CD4-positive, CD25-positive, alpha-beta regulatory T cell (primary cell): ENCODE measurements at places on chromosomes 6 and 20.

- DNase-seq: no peak
These were observed 789.7 kb downstream of the FRK start for GRCh38 chr6:115270953-115271352.

DNA sequence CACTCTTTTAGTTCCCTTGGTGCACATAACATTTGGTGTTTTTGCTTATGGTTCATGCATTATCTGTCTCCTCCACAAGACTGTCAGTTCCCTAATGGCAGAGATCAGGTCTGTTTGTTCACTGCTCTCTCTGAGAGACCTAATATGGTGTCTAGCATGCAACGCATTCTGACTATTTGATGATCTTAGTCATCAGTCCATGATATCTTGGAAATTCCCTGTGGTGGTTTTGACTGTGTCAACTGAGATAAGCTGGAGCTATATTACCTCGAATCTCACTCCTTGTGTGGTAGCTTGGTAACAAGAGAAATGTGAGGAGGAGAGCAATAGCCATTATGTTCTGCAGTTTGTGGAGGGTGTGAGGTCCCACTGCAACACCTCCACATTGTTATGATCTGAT lies 229.8 kb downstream of the FRK start:
- DNase-seq: no peak

DNA sequence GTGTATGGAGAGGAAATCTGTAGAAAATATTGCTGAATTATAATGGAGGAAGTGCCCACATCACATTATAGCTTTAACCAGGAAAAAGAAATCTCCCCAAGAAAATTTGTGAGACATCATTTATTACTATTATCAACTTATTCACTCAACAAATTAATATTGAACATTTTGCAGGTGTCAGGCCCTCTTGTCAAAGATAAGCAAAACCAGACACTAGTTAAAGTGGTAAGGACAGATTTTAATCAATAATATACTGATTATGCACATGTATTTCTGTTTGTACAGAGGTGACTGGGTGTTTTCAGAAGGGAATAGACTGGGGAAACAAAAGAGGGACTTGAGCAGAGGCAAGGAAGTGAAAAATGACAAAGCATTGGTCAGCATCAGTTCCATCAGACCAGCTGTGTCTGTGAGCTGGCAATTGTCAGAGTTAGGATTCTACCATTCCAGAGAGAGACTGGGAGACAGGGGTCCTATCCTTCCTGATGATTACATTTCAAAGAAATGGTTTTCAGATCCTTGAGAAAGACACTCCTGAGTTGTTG lies 519.2 kb downstream of the UTRN start:
- DNase-seq: no peak

- DNase-seq: no peak
These were observed 40.7 kb downstream of the PRR18 start for GRCh38 chr6:166267526-166267925.

- DNase-seq: no peak
These were observed 22.2 kb upstream of the LAMA2 start for GRCh38 chr6:128860782-128861181.

- DNase-seq: no peak
These were observed 208.3 kb downstream of the TAF4 start for GRCh38 chr20:61857414-61857775.

DNA sequence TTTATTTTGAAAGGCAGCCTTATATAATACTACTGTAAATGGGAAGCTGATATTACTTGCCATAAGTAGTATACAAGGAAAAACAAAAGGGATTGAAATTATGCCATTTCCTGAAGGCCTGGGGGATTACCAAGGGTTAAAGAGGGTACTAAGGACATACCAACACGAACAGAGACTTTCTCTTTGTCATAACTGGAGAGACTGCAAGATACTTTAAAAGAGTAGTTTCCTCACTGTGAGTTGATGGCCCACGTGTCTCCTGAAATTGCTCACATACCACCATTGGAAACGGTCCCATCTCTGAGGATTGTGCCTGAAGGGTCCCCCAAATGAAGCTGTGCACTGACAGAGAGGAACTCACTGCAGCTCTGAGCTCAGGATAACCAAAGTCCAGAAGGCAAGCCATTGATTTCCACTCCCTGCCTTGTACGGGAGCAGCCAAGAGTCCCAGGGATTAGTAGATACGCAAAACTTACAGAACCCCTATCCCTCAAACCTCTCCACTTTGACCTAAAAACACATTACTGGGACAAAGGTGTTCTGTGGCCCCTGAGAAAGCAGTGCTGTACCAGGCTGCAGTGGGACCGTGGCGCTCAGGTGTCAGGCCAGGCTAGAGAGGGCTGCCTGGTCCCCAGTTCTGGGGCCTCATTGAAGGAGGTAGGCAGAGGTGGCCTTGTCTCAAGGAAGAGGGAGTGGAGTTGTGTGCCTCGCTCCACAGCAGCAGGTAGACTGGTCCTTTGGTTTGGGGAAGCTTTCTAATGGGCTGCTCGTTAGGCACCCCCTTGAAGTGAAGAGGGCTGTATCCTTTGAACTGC lies 15.2 kb downstream of the PSMG4 start:
- no peak for DNase-seq

- DNase-seq: no peak
These were observed 28.5 kb downstream of the REPS1 start for GRCh38 chr6:138959521-138959920.

DNA sequence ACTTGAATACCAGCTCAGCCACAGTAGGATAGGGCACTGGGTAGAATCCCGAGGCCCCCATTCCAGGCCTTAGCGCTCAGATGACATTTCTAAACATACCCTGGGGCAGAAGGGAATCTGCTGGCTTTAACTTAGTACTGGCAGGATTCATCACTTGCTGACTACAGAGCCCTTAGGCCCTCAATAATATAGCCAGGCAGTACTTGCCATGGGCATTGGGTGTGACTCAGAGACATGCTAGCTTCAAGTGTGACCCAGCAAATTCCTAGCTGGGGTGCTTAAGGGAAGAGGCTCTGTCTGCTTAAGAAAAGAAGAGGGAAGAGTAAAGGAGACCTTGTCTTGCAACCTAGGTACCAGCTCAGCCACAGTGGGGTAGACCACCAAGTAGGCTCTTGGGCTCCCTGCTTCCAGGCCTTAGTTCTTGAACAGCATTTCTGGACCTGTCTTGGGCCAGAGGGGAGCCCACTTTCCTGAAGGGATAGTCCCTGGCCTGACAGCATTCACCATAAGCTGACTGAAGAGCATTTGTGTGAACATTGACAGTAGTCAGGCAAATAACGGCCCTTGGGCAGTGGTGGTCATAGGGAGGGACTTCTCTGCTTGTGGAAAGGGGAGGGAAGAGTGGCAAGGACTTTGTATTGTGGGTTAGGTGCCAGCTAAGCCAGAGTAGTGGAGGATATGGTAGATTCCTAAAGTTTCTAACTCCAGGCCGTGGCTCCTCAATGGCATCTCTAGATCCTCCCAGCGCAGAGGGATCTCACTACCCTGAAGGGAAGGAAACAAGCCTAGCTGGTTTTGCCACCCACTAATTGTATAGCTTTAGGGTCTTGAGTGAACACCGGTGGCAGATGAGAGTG lies 48.5 kb upstream of the HACE1 start:
- DNase-seq: no peak

DNA sequence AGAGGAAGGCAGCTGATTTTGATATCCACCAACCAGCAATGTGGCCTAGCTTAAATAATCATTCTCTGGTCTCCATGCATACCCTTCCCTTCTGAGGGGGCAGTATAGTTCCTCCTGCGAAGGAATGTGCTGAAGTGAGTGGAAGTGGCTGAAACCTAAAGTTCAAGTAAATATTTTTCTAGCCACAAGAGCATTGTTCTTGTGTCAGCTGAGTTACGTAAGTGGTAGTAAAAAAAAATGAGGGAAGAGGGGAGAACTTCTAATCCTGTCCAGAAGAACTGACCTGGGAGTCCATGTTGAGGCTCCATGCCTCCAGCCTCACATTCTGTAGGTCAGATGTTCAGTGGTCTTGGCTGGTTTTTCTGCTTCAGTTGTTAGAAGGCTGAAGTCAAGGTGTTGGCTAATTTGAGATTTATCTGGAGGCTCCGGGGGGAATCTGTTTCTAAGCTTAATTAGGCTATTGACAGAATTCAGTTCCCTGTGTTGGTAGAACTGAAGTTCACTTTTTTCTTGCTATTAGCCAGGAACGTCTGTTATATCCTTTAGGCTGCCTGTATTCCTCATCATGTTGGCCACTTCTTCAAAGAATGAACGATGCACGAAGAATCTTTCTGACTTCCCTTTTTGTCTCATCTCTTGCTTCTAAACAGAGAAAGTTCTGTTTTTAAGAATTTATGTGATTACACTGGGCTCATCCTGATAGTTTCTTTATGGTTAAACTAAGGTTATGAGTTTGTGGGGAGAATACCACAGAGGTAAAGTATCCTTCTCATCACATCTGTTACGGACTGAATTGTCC lies 207.1 kb upstream of the PRSS16 start:
- no peak for DNase-seq

- DNase-seq: no peak
These were observed 48.1 kb upstream of the MYL9 start for GRCh38 chr20:36493051-36493800.
